ENCODE measurements at places on chromosomes 3 and 15.

DNA sequence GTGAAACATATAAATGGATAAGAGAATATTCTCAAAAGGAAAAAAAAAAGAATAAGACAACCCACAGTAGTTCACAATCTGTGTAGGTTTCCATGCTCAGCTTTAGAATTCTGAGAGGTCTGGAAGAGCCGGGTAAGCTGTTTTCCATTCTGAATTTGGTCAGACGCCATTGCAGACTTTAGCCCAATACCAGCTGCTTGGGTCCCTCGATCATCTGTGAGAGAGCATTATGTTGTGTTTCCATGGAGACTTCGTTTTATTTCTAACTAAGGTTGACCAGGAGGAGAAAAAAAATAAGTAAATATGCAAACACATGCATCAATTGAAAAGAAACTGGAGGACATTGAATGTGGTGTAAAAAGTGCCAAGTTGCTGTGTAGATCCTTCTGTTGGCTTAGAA, 25.5 kb downstream of the KCNAB1 start:
- no peak for DNase-seq

GRCh38 chr3:13263770-13264467, 156.2 kb downstream of the NUP210 start:
- DNase-seq, result no peak

GRCh38 chr3:12462159-12462947, 21.9 kb upstream of the TSEN2 start:
- no peak for DNase-seq

DNA sequence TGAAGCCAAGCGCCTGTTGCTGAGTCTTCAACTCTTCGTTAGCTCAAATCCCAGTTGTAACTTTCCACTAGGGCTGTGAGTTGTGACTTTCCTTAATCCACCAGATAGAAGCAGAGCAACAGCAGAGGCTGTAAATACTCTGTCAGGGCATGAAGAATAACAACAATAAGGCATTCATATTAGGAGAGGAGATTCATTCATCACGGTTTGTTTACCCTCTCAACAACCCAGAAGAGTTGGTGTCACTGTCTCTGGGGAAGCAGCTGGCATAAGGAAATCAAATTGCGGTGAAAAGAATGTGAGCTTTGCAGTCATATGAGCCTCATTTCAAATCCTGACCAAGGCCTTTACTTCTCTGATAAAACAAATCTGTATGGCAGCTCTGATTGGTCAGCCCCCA, 184.8 kb downstream of the SHQ1 start:
- no peak for DNase-seq

- DNase-seq, result no peak
Observed at GRCh38 chr3:39980058-39980457, 170.6 kb downstream of the MYRIP start.

DNA sequence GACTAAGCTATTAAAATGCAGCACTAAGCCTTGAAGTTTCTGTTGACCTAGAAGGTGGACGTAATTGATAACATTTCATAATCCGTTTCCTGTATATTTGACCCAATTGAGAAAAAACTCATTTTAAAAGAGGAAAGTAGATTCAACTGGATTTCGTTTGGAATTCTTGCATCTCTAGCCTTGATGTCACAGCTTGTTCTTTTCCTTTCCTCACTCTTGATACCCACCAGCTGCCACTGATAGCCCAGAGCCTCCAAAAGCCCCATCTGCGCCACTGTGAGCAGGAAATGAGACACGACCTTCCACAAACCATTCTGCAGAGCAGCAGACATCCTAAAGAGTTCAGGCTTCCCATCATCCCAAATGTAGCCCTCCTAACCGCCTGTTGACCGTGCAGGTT, 61.8 kb downstream of the FOXB1 start:
- DNase-seq, result no peak

DNA sequence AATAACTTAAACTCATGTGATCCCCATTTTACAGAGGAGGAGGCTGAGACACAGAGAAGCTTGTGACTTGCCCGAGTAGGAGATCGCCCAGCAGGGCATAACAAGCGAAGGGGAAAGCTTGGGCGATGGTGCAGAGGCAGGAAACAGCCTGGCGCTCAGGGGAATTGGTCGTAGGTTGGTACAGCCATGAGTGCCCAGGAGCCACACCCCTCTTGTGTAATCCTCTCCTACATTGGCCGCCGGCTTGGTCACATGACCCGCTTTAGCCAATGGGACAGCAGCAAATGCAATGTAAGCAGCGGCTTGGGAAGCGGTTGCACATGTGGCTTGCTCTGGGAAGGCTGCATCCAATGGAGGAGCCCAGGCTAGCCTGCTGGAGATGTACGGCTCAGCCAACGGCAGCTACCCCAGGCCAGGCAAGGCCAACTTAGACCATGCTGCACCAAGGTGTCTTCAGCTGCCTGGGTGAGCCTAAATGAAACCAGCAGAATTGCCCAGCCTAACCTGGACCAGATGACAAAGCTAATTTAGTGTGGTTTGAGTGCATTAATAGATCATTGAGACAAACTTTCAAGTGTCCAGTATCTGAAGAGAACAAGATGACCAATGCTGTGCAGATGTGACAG, 50.3 kb upstream of the SLC6A6 start:
- DNase-seq, result no peak
